Adrenal gland (tissue), 19 donors: ENCODE measurements at places on chromosomes 16 and 17. TPM values are rescaled to one million over a fixed set of nuclear protein-coding genes. Genes with fewer than 3 reads are reported as not detected.

The DNAH17 gene
- 0.37 TPM for polyA plus RNA-seq

The USP7 gene
- 23.7 TPM for polyA plus RNA-seq

The KRT15 gene
- polyA plus RNA-seq = 0.64 TPM

The P3H4 gene
- polyA plus RNA-seq = 19.1 TPM

The VTN gene
- 122 TPM for polyA plus RNA-seq

The SLC12A3 gene
- not detected for polyA plus RNA-seq

The TBC1D3K gene
- not detected for polyA plus RNA-seq

The RAC3 gene
- polyA plus RNA-seq = 10.5 TPM

The CBX2 gene
- 0.26 TPM for polyA plus RNA-seq

The CMTM3 gene
- polyA plus RNA-seq = 30.0 TPM

The ZDHHC1 gene
- polyA plus RNA-seq = 1.3 TPM

The CCDC102A gene
- 8.5 TPM for polyA plus RNA-seq

The PIRT gene
- 0.84 TPM for polyA plus RNA-seq

The CCL17 gene
- polyA plus RNA-seq = not detected

The NPIPA5 gene
- 106 TPM for polyA plus RNA-seq

The TAT gene
- polyA plus RNA-seq = 0.08 TPM

The TNFRSF17 gene
- 0.84 TPM for polyA plus RNA-seq

The LSM12 gene
- 37.0 TPM for polyA plus RNA-seq

The ATF7IP2 gene
- 78.0 TPM for polyA plus RNA-seq

The ANKFN1 gene
- 0.40 TPM for polyA plus RNA-seq

The SERPINF2 gene
- polyA plus RNA-seq = 0.59 TPM

The ARHGAP23 gene
- 26.9 TPM for polyA plus RNA-seq

The CLEC18B gene
- polyA plus RNA-seq = 6.0 TPM

The TEX14 gene
- 0.97 TPM for polyA plus RNA-seq

The PARD6A gene
- polyA plus RNA-seq = 9.3 TPM

The LUC7L gene
- polyA plus RNA-seq = 29.0 TPM

The ZPBP2 gene
- polyA plus RNA-seq = not detected

The SLC39A11 gene
- polyA plus RNA-seq = 8.6 TPM

The TOP2A gene
- 0.32 TPM for polyA plus RNA-seq

The KCNH6 gene
- not detected for polyA plus RNA-seq

The EFCAB5 gene
- 0.08 TPM for polyA plus RNA-seq

The CCL22 gene
- 2.6 TPM for polyA plus RNA-seq

The BFAR gene
- 33.5 TPM for polyA plus RNA-seq

The CLDN7 gene
- 5.3 TPM for polyA plus RNA-seq

The XYLT2 gene
- polyA plus RNA-seq = 16.2 TPM

The HSPB9 gene
- 0.72 TPM for polyA plus RNA-seq

The CCL23 gene
- polyA plus RNA-seq = 1.9 TPM

The GDPD1 gene
- polyA plus RNA-seq = 0.54 TPM

The YPEL2 gene
- polyA plus RNA-seq = 6.0 TPM

The USP32 gene
- polyA plus RNA-seq = 22.0 TPM
